Smooth muscle cell of the coronary artery (primary cell): ENCODE measurements at places on chromosomes 11 and 22. TPM values are rescaled to one million over a fixed set of nuclear protein-coding genes. Genes with fewer than 3 reads are reported as not detected.

KRTAP5-10 gene
- not detected in 2 replicates for total RNA-seq

NAA40 gene
- 9.3 and 13.5 TPM in 2 replicates for total RNA-seq

MMP13 gene
- not detected in 2 replicates for total RNA-seq

CABP4 gene
- not detected in 2 replicates for total RNA-seq

LINC01488 gene
- total RNA-seq = 0.08 TPM in 1 of 2 replicates, not detected in the other
